Hindlimb muscle (tissue), 1 donor: ENCODE measurements at places on chromosomes 12 and 14. TPM values are rescaled to one million over a fixed set of nuclear protein-coding genes. Genes with fewer than 3 reads are reported as not detected.

PAH gene
- polyA plus RNA-seq: not detected

KRT85 gene
- polyA plus RNA-seq: not detected

- DNase-seq: no peak
These were observed 13.3 kb upstream of the RGS6 start for GRCh38 chr14:71918955-71919354.

GRCh38 chr12:122073815-122074214 is 4.7 kb upstream of the MLXIP start:
- DNase-seq: no peak

DNA sequence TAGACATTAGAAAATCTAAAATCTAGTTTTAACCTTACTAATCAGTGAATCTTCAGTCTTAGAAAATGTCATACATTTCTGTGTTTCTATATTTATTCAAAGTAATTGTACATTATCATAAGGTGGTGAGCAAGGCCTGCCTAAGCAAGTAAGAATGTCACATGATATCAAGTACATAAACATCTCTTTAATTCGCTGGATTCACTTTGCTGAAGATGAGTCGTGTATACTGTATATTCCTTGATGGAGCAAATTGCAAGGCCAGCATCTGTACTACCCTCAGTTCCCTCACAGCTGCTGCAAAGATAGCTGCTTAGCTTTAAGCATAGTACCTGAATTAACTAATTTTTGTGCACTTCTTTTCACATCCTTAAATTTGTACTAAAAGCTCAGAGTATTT is 8.5 kb upstream of the AK7 start:
- DNase-seq: no peak

DNA sequence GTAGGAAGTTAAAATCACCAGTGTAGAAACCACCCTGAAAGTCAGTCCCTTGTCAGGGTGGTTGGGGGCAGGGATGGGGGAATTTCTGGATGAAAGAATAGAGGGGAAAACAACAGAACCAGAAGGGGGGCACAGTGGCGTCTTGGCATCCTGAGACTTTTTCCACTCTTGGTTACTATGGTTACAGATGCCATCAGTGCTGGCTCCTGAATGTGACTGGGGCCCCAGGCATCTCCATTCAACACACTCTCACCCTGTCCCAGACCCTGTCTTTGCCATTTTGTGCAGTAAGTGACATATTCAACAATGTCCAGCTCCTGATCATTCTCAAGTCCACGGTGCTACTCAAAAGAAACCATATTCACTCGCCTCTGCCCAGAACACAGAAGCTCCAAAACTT is 11.3 kb downstream of the KCNK10 start:
- no peak for DNase-seq

GRCh38 chr12:118981285-118982211 is at the start of gene SRRM4:
SRRM4 (plus strand) TSS chr12:118981541; CDS start chr12:118981883, 342 bp downstream.
- peak; percentile 20 for DNase-seq

DNA sequence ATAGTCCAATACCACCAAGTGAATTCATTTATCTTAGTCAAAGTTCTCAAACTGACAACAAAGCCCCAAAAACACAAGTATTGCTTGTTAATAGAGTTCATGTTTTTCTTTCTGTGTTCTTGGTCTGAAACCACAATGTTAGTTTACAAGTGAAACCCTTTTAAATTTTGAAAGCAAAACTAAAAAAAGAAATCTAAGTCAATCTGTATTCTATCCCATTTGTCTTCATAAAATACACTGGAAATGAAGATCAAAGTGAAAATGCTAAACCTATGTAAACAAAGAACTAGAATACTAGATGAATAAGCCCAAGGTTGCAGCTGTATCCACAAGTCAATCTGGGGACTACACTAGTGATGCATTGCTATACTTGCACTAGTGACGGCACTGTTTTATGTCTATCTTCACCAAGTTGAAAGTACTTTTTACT is 10.4 kb downstream of the MAP4K5 start:
- DNase-seq: no peak

- no peak for DNase-seq
These were observed 8.9 kb downstream of the VAMP1 start for GRCh38 chr12:6461401-6462233.

DNA sequence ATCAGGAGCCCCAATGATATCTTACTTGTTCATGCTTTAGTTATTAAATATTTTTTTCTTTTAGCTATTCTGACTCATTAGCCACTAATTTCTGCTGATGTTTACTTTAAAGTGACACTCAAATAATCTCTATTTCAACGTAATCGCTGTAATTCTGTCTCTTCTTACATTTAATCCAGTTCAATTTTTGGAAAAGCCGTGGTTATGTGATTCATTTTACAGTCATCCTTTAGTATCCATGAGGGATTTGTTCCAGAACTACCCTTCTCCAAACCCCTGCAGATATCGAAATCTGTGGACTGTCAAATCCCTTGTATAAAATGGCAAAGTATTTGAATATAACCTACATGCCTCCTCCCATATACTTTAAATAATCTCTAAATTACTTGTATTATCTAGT is 1103.4 kb downstream of the LRFN5 start:
- DNase-seq: no peak
